ENCODE measurements at places on chromosomes 13 and 19.

GRCh38 chr13:49620170-49620621 is 8.1 kb upstream of the ARL11 start:
- DNase-seq: no peak

- peak; percentile 61 for DNase-seq
Measured at GRCh38 chr13:84366506-84366905, 484.2 kb upstream of the SLITRK1 start.

GRCh38 chr19:42475366-42475765 is 32.6 kb upstream of the CXCL17 start:
- DNase-seq: no peak

GRCh38 chr13:114179087-114179658 is at the start of gene CFAP97D2:
Gene CFAP97D2, plus strand, starts transcription at chr13:114179257. Its CDS starts 74 bp downstream, at chr13:114179331.
- no peak for DNase-seq

DNA sequence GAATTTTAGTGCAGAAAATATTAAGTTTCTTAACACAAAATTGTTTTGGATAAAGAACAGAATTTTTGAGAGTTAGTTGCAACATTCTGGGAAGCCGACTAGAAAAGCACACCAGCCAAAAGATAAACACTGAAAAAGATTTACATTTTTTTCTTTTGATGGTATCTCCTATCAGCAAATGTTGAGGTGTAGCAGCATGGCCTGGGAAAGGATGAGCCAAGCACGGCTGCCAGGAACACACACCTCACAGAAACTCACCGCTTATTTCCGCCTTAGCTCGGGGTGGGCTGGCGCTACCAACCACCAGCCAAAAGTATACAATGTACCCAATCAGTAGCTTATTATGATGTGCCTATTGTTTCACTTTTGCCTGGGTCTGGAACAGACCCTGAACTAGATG is 134.7 kb downstream of the MIPEP start:
- no peak for DNase-seq

DNA sequence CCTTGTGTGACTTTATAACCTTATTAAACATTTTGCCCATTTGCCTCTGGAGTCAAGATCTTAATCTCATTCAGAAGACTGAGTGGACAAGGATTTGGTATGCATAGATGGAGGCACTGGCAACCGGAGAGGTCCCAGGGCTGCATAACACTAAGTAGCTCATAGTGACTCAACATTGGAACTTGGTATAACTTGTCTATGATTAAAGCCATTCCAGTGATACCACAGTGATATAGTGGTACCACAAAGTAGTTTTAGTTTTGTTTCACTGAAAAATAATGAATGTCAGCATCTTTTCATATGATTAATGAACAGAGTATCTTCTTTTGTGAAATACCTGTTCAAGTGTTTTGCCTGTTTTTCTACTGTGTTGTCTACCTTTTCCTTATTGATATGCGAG is 26.4 kb downstream of the CDK8 start:
- DNase-seq: peak; percentile 43

DNA sequence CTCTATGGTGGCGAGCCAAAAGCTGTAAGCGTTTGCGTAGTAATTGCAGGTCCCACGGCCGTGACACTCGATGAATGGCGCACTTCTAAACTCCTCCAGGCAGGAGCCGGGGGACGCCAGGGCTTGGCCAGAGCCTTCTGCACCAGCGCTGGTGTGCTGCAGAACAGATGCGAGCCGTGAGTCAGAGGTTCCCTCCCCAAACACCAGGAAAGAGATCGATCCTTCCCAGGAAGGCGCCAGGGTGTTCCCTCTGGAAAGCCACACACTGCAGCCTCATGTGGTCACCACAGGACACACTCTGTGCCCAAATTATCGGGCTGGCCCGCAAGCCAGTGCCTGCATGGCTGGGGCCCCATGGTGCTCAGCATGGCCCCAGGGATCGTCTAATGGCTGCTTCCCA is 154.6 kb downstream of the COL4A1 start:
- DNase-seq: no peak

GRCh38 chr19:54739587-54740497 is 1.5 kb downstream of the KIR2DL3 start:
- DNase-seq: no peak

- DNase-seq: no peak
Measured at GRCh38 chr13:50460358-50460757, 383.1 kb downstream of the DLEU7 start.

GRCh38 chr13:102584434-102584833 is 12.4 kb upstream of the TPP2 start:
- no peak for DNase-seq

DNA sequence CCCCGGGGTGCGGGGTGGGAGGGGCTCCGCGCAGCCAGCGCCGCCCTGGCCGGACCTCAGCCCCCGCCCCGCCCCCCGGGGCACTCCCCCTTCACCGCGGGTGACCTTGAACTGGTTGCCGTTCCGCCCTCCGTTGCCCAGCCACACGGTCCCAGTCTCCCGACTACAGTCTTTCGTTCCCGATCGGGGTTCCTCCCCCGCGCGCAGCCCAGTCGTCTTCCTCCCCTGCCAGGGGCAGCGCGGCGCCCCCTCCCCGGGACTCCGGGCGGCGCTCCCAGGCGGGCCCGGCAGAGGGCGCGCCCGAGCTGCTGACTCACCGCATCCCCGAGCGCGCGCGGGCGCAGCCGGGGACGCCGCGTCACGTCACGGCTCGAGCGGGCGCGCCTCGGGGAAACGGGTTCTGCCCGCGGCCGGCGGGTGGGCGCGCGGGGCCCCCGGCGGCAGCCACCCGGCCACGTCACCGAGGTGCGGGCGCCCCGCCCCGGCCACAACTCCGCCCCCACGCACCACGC is 459 bp downstream of the MIDN start:
- peak; percentile 77 for DNase-seq

DNA sequence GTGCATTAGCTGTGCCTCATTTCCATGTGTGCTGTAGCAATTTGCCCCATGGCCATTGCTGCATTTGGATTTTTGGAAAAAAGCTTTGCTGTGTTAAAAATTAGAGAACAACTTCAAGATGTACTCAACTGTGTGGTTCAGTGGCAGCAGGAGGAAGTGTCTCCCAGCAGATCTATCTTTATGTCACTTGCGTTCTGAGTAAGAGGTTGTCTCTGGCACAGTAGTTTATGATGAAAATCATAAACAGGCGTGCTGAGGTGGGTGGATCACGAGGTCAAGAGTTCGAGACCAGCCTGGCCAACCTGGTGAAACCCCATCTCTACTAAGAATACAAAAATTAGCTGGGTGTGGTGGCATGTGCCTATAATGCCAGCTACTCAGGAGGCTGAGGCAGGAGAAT is 29.0 kb upstream of the RNF17 start:
- DNase-seq: no peak

GRCh38 chr13:73903561-73903960 is 230.6 kb downstream of the KLF12 start:
- no peak for DNase-seq

- no peak for DNase-seq
Measured at GRCh38 chr13:79782541-79783205, 301.7 kb downstream of the NDFIP2 start.

GRCh38 chr19:1396768-1397679 is 4.3 kb downstream of the GAMT start:
- no peak for DNase-seq

DNA sequence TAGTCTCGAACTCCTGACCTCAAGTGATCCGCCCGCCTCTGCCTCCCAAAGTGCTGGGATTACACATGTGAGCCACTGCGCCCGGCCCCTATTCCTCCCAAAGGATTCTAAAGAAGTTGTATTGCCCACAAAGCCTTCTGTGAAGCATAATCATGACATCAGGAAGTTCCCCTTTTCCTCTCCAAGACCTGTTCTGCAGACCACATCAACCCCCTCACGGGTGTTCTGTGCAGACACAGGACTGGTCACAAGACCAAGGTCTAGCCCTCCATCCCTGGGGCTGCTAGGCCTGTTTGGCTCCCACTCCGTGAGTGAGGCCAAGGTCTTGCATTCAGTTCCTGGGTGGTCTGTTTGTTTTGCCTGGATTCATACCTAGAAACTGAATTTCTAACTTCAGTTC is 178.1 kb downstream of the FLT1 start:
- no peak for DNase-seq

DNA sequence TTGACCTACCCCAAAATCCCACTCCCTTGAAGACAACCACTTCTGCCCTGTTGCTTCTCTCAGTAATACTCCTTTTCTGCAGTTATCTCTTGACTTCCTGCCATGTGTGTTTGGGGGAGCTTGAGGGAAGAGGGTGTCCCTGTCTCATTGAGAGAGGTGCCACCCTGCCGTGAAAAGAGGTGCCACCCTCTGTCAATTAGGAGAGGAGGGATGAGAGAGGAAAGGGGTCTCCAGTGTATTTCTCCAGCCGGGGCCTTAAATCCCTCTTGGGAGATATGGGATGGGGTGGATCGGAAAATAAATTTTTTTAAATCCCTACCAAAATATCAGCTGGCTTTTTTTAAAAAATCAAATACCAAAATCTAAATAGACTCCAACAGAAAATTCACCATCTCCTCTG is 16.5 kb downstream of the PLD3 start:
- DNase-seq: no peak

DNA sequence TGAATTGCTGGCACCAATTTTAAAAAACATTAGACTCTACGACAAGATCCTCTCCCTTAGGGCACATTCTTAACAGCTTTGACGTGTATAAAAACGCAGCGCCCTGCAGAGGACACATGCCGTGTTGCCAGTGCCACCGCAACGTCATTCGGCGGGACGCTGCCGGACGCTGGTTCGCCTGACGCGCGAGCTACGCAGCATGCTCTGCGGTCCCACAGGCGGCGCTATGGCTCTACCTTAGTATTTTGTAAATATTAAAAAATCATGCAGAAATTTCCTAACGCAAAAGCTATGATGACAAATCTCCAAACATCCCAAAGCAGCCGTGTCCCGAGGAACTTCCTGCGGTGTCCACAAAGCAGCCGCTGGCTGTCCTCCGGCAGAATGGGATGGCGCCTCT is 4.2 kb upstream of the ADPRHL1 start:
- no peak for DNase-seq

DNA sequence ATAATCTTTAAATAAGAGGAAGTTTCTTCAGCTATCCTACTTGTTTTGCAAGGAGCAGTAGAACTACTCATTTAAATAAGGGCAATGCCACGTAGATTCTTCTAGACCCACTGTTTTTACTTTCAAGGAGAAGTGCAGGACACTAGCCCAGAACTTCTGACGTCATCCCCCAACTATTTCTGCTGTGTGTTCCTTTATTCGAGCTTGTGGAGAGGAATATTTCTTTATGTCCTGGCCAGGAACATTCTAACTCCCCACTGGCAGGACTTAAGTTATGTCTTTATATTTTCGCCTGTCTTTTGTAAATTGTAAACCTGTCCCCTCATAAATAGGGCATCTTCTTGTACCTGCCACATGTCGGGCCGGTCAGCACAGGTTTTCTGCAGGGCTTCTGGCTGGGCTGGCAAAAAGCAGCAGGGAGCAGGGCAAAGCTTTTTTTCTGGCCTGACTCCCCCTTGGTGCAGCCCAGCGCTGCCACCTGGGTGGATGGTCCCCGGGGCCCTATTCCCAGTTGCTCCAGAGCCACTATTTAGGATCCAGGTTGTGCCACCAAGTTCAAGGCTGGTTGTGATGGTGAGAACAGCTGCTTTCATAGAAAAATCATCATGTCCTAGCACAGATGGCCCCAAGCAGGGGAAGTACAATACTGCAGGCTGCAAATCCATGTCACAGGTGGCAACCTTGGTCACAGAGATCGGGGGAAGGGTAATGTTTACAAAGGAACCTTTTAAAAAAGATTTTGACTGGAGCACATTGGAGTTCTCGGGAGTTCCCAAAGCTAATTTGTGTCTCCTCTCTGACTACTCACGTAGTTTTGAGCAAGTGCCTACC is 1.8 kb downstream of the MBNL2 start:
- DNase-seq: peak; percentile 94

- DNase-seq: peak; percentile 82
Measured at GRCh38 chr19:344625-345319, at the start of gene MIER2. Gene MIER2, minus strand, starts transcription at chr19:344796. Its CDS starts 14 bp downstream, at chr19:344782.

Measured in fibroblast of skin of right quadriceps (primary cell).